Activated CD4-positive, alpha-beta T cell treated with anti-CD3 and anti-CD28 coated beads for 4 hours (primary cell): ENCODE measurements at places on chromosomes 1 and 21.

GRCh38 chr1:159196543-159196942, 8.1 kb upstream of the ACKR1 start:
- no peak for DNase-seq

GRCh38 chr1:21961337-21961736, 15.5 kb upstream of the CELA3B start:
- no peak for DNase-seq

GRCh38 chr1:234632225-234632624, 22.2 kb upstream of the IRF2BP2 start:
- DNase-seq = no peak

GRCh38 chr1:156728599-156729462, at the start of gene ISG20L2:
TSS of gene ISG20L2 (minus strand) at chr1:156728766. CDS start at chr1:156727652, 1,114 bp downstream.
- DNase-seq = peak; percentile 95

- DNase-seq = no peak
Measured at GRCh38 chr1:216499581-216500272, 76.5 kb upstream of the USH2A start.

- peak; percentile 10 for DNase-seq
Measured at GRCh38 chr1:169601096-169601881, 15.0 kb upstream of the F5 start.

- DNase-seq = no peak
Measured at GRCh38 chr1:119341372-119341947, 27.1 kb upstream of the HAO2 start.

- DNase-seq = no peak
Measured at GRCh38 chr1:14653461-14653960, 55.0 kb downstream of the KAZN start.

DNA sequence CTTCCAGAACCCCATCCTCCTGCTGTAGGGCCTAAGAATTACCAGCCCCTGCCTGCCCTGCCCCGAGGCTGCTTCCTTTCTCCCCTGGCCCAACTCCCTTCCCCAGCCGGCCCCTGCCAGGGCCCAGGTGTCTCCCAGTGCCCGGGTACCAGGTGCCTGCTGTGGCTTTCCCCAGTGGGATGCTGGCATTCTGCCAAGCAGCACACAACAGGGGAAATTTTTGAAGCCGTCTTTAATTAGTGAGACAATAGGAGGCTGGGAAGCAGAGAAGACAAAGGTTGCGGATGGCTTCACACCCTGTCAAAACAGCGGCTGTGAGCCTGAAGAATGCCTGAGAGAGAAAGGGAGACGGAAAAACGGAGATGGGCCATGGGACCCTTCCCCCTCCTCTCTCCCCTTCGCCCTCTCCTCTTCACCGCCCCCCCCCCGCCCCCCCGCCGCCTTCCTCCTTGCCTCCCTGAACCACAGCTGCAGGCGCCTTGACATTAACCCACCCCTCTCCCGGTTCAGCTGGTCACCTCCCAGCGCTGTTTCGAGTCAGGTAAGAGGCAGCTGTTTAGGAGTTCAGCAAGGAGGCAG, 33.6 kb downstream of the LRRN2 start:
- DNase-seq = no peak

DNA sequence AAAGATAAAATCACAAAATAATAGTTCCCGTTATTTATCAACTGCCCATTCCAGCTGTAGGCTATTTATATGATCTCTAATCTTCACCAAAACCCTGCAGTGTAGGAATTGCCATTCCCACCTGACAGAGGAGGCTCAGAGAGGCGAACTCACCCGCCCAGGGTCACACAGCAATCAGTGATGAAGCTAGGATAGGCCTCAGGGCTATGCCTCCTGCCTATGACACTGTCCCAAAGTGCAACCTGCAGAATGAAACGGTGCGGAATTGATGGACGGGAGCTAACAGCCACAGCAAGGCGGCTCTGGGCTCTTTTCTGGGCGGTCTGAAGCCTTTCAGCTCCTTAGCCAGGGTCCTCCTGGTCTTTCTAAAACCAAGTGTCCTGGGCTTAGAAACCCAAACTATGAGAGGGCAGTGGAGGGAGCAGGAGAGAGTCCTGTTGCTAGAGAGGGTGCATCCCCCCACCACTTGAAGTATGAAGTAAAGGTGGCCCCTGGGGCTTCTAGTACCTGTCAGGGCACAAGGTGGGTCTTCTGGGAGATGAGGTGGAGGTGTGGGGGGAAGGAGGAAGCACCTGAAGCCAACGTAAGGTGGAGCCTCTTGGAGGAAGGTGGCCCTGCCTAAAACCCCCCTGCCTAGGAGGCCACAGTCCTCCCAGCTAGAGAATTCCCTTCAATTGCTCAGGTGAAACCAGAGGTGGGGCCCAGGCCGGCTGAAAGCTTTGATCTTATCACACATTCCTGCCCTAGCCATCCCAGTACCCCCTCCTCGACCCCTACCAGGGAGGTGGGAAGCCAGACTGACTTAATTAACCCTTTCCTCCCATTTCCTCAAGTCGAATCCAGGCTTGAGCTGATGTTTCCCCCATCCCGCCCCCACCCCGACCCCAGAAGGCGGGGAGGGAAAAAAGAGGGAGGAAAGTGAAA, 14.8 kb downstream of the HSPG2 start:
- no peak for DNase-seq

DNA sequence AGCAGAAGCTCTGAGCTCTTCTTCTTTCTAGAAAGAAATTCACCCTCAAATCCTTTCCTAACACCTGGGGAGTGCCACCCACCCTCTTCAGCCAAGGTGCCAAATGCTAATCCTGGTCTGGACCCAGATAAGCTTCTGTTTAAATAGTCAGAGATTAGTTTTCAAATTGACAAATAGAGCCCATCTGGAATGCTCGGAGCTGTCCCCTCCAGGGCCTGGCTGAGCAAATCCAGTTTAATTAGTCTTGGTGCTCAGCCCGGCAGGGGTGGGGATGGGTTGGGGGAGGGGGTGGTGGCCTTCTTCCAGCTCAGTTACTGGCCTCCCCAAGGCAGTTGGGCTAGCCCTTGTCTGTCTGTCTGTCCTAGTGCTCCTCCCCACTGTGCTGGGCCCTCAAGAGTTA, 269.5 kb downstream of the GRIK3 start:
- no peak for DNase-seq

DNA sequence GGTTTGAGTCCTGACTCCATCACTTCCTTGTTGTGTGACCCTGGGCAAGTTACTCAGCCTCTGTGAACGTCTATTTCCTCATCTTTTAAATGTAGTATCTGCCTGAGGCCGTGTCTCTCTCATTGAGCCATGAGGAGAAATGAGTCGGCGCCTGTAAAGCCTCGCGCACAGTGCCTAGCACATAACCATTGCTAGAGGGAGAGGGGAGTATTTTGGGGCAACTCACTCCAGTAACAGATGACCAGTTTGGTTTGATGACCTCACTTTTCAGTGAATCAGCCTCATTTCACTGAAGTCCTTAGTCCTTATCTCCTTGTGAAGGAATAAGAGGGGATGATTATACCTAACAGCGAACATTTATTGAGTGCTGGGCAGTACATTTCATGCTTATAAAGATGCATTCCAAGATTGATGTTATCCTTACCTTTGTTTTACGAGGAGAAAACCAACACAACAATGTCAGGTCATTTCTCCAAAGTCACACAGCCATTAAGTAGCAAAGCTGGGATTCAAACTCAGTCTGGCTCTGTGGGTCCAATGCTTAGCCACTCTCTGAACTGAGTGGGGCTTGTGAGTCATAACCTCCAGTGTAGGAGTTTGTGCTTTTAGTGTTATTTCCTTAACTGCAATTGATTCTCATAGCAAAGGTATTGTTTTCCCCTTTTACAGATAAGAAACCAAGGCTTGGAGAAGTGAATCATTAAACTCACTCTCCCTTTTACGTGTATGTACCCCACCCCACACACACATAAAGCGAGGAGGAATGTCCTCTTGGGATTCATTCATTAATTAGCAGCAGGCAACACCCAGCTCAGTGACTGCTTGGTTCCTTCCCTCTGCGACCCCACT, 25.9 kb downstream of the KCNC4 start:
- no peak for DNase-seq

DNA sequence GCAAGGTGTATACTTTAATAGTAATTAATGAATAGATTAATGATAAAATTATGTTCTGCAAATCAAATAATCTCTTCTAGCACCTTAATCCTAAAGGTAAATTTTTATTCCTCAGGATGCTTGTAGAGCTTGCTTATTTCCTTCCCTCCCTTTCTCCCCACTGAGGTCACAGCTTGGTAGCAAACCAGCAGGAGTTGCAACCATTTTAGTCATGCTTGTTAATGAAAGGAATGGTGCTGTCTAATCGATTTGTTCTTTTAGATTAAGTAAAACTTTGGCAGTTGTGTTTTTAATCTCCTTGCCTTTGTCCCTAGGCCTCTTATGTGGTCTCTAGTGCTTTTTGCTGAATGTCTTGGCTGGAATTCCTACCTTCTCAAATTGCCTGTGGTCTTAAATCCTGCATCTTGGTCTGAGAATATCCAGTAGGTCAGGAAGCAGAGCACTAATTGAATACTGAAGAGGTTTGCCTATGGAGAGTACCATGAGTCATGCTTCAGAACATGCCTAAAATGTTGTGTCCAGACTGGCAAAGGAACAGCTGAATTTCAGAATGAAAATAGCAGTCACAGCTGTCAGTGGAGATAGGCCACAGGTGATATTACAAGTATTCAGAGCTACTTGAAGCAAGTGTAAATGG, 36.3 kb upstream of the RWDD3 start:
- no peak for DNase-seq
